ENCODE measurements at places on chromosomes 1 and 21. TPM values are rescaled to one million over a fixed set of nuclear protein-coding genes. Genes with fewer than 3 reads are reported as not detected.

The SUSD4 gene
- total RNA-seq: 0.91 TPM

The REN gene
- not detected for total RNA-seq

The GJA5 gene
- total RNA-seq: not detected

The AMY1C gene
- total RNA-seq: not detected

The LRRC38 gene
- total RNA-seq: not detected

The CYP4X1 gene
- not detected for total RNA-seq

The FCMR gene
- 5.1 TPM for total RNA-seq

The RGS8 gene
- not detected for total RNA-seq

The ZNF593OS gene
- 0.25 TPM for total RNA-seq

The GJA9 gene
- total RNA-seq: not detected

The CD53 gene
- total RNA-seq: not detected

The LAMB3 gene
- 18.6 TPM for total RNA-seq

The MX2 gene
- total RNA-seq: not detected

The MAP1LC3C gene
- total RNA-seq: 0.20 TPM

The PPP1R15B gene
- 41.1 TPM for total RNA-seq

The ATG4C gene
- total RNA-seq: 5.7 TPM

The TSPEAR gene
- total RNA-seq: not detected

The LHX8 gene
- 1.3 TPM for total RNA-seq

The NUP210L gene
- not detected for total RNA-seq

The NIBAN1 gene
- 0.81 TPM for total RNA-seq

The RGS13 gene
- total RNA-seq: not detected

The IGSF5 gene
- not detected for total RNA-seq

The POGK gene
- 29.3 TPM for total RNA-seq

The MLLT11 gene
- 14.8 TPM for total RNA-seq

The GBP6 gene
- not detected for total RNA-seq

The SLC30A7 gene
- 6.2 TPM for total RNA-seq

The APOBEC4 gene
- not detected for total RNA-seq

The C1orf53 gene
- total RNA-seq: 7.0 TPM

The CELSR2 gene
- 3.7 TPM for total RNA-seq

The KRTAP21-2 gene
- total RNA-seq: not detected

The RORC gene
- total RNA-seq: not detected

The LYPD8 gene
- total RNA-seq: 0.20 TPM

The COL16A1 gene
- total RNA-seq: 3.8 TPM

The NBPF6 gene
- not detected for total RNA-seq

The KCNK2 gene
- not detected for total RNA-seq

The KCNK1 gene
- 20.4 TPM for total RNA-seq

The OR2G6 gene
- not detected for total RNA-seq

The RHEX gene
- total RNA-seq: not detected

The PRKACB gene
- 8.7 TPM for total RNA-seq

The ASCL5 gene
- 0.08 TPM for total RNA-seq

The AMY2A gene
- total RNA-seq: not detected

The ACTA1 gene
- total RNA-seq: 0.21 TPM

The KLHDC9 gene
- total RNA-seq: 1.6 TPM

The HAO2 gene
- not detected for total RNA-seq

The RYR2 gene
- total RNA-seq: 0.10 TPM

The KCND3 gene
- 0.01 TPM for total RNA-seq

The TTC34 gene
- total RNA-seq: 0.05 TPM

The PRAMEF2 gene
- total RNA-seq: 0.08 TPM

The HSD3B2 gene
- not detected for total RNA-seq

The ZSWIM5 gene
- total RNA-seq: 0.64 TPM

The C2CD4D gene
- total RNA-seq: not detected

The UBL4B gene
- not detected for total RNA-seq
